ENCODE measurements at places on chromosomes 1 and 21.
A peak's percentile ranks its signal among the peaks of the same experiment; 100 is the strongest.

- no peaks in the 10 kb centered on the region for H3K27me3 ChIP-seq
- no peaks in the 10 kb centered on the region for H3K36me3 ChIP-seq
- no peaks in the 10 kb centered on the region for H3K4me1 ChIP-seq
- H3K27ac ChIP-seq = no peak overlapping the region
- H3K4me3 ChIP-seq = no peak overlapping the region
- DNase-seq = no peak
These were observed 54.4 kb upstream of the BCL10 start for GRCh38 chr1:85330711-85331290.

GRCh38 chr1:162578071-162578700 lies 16.7 kb downstream of the UAP1 start:
- no peak for DNase-seq
- no peaks in the 10 kb centered on the region for H3K4me1 ChIP-seq
- no peak overlapping the region for H3K27ac ChIP-seq
- peaks cover 3% of the 10 kb centered on the region for H3K36me3 ChIP-seq
- no peaks in the 10 kb centered on the region for H3K27me3 ChIP-seq
- no peak overlapping the region for H3K4me3 ChIP-seq

- H3K27ac ChIP-seq = no peak overlapping the region
- no peak for DNase-seq
- H3K27me3 ChIP-seq = no peaks in the 10 kb centered on the region
- H3K4me1 ChIP-seq = no peaks in the 10 kb centered on the region
- H3K36me3 ChIP-seq = no peaks in the 10 kb centered on the region
These were observed 181.4 kb upstream of the B3GALT2 start for GRCh38 chr1:193367863-193368262.

DNA sequence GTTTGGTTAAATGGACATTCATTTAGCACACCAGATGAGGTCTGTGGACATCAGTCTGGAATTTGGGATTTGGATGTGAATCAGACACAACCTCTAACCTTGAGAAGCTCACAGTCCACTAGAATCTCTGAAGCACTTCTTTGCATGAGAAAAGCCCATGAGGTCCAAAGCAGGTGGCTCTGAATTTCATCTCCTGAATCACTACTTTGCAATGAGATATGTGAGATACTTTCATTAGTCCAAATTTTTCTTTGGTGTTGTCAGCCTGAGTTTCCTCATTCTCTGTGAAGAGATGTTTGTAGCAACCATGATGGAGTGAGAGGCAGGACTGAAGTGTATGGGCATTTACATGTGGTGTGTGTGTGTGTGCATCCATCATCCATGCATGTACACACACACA lies 16.5 kb upstream of the LCE2D start:
- no peaks in the 10 kb centered on the region for H3K36me3 ChIP-seq
- no peak overlapping the region for H3K27ac ChIP-seq
- DNase-seq = no peak
- no peaks in the 10 kb centered on the region for H3K4me1 ChIP-seq
- no peak overlapping the region for H3K4me3 ChIP-seq
- no peaks in the 10 kb centered on the region for H3K27me3 ChIP-seq

DNA sequence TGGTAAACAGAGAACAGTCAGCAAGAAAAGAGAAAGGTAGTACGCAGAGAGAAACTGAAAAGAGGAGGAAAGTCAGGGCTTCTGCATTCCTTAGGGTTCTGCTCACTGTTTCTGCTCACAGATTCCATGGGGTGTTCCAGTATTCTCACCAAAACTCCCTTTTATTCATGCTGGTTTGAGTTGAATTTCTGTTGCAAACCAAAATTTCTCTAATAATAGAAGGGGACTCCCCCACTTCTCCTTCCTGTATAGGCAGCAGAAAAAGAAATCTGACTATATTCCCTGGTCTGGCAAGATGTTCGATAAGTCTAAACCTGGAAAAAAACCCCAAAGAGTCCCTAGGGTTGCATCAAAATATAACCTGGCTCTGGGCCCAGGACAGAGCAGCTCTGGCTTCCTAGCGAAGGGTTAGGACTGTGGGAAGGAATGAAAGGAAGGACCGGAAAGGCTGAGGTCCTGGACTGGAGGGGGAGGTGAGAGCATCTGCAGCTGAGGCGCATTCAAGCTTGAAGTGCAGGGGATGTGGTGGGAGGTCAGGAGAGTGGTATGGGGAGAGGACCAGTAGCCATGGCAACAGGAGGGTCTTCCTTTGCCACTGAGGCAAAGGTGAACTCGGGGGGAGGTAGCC lies 18.8 kb upstream of the RGS16 start:
- H3K4me3 ChIP-seq = no peak overlapping the region
- peaks cover 3% of the 10 kb centered on the region for H3K4me1 ChIP-seq
- no peaks in the 10 kb centered on the region for H3K27me3 ChIP-seq

GRCh38 chr1:23869051-23869450 lies 961 bp upstream of the FUCA1 start:
- H3K4me1 ChIP-seq = peaks cover 19% of the 10 kb centered on the region
- peaks cover 6% of the 10 kb centered on the region for H3K36me3 ChIP-seq
- H3K27me3 ChIP-seq = peaks cover 12% of the 10 kb centered on the region
- H3K4me3 ChIP-seq = no peak overlapping the region

DNA sequence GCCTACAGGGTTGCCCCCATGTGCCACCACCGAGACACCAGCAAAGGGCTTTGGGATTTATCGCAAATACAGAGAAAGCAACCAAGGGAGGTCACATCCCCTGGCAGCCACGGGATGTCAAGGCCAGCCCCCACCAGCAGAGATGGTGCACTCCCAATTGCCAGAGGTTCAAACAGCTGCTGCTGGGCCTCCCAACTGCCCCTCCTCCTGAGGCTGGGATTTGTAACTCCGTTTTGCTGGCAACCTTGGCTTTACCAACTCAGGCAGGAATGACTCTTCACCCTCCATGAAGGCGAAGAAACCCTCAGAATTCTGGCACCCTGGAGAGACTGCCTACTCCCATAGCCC lies 11.6 kb downstream of the TMEM53 start:
- H3K4me3 ChIP-seq = no peak overlapping the region
- no peaks in the 10 kb centered on the region for H3K27me3 ChIP-seq
- no peak for DNase-seq
- H3K36me3 ChIP-seq = peaks cover 24% of the 10 kb centered on the region
- H3K4me1 ChIP-seq = peaks cover 25% of the 10 kb centered on the region

GRCh38 chr1:5369223-5369622 lies 623.0 kb downstream of the NPHP4 start:
- no peaks in the 10 kb centered on the region for H3K36me3 ChIP-seq
- H3K27me3 ChIP-seq = no peaks in the 10 kb centered on the region
- no peak overlapping the region for H3K27ac ChIP-seq
- DNase-seq = no peak
- no peaks in the 10 kb centered on the region for H3K4me1 ChIP-seq

GRCh38 chr1:4692437-4692836 lies 38.0 kb downstream of the AJAP1 start:
- H3K27me3 ChIP-seq = no peaks in the 10 kb centered on the region
- peaks cover 72% of the 10 kb centered on the region for H3K4me1 ChIP-seq
- DNase-seq = no peak
- peaks cover 37% of the 10 kb centered on the region for H3K36me3 ChIP-seq

- H3K36me3 ChIP-seq = no peaks in the 10 kb centered on the region
- H3K27me3 ChIP-seq = no peaks in the 10 kb centered on the region
- no peak overlapping the region for H3K27ac ChIP-seq
- H3K4me1 ChIP-seq = no peaks in the 10 kb centered on the region
These were observed 12.4 kb downstream of the SAMSN1 start for GRCh38 chr21:14533499-14534428.

DNA sequence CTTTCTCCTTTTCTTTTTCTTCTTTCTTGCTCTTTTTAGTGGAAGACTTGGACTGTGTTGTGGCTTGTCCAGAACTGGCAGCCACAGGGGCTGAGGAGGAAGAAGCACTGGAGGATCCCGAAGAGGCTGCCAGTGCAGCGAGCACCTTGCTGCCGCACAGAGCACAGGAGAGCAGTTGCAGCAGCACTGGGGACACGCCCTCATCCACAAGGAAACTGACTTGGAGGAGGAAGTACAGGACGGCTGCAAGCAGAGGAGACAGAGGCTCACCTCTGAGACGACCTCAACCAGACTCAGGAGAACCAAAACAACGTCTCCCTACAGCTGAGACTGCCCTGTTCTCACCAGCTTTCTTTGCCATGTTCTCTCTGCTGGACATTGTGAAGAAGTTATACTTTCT lies 88.9 kb downstream of the UBR4 start:
- no peak overlapping the region for H3K27ac ChIP-seq
- H3K4me3 ChIP-seq = no peak overlapping the region
- H3K4me1 ChIP-seq = no peaks in the 10 kb centered on the region
- DNase-seq = no peak
- peaks cover 73% of the 10 kb centered on the region for H3K36me3 ChIP-seq

GRCh38 chr1:192435704-192436103 lies 118.9 kb downstream of the RGS21 start:
- no peaks in the 10 kb centered on the region for H3K4me1 ChIP-seq
- no peaks in the 10 kb centered on the region for H3K36me3 ChIP-seq
- DNase-seq = no peak
- H3K27ac ChIP-seq = no peak overlapping the region

DNA sequence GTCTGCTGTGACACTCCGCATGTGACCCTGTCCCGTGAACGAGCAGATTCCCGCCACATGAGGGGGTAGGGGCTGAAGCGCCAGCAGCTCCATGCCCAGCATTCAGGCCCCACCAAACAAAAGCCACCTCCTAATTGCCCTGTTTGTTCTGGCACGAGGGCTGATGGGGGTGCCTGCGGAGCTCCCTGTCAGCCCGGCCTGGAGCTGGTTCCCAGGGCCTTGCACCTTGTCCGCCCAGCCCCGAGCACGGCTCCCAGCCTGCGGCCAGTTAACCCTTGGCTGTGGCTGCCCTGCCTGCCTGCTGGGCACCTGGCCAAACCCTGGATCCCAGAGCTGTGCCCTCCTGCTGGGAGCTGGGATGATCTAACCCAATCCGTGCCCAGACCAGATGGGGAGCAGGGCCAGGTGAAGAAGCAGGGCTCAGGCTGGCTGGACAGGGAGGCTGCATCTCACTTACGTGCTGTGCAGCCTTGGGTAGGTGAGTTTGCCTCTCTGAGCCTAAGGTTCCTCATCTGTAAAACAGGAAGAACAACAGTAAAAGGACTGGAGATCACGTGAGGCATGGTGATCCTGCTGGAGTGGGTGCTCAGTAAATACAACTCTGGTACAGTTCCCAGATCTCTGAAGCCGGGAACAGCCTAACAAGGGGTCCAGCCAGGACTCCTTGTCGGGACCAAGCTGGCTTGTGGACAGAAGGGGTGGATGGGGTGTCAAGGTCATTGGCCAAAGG lies 110.9 kb upstream of the IFFO2 start:
- peak overlapping the region; percentile 57 for H3K27ac ChIP-seq
- no peak overlapping the region for H3K4me3 ChIP-seq
- peaks cover 3% of the 10 kb centered on the region for H3K36me3 ChIP-seq
- peaks cover 7% of the 10 kb centered on the region for H3K27me3 ChIP-seq
- peaks cover 34% of the 10 kb centered on the region for H3K4me1 ChIP-seq

GRCh38 chr1:199272139-199272544 lies 633.3 kb downstream of the PTPRC start:
- no peak for DNase-seq
- H3K27me3 ChIP-seq = no peaks in the 10 kb centered on the region
- H3K36me3 ChIP-seq = no peaks in the 10 kb centered on the region

- H3K4me3 ChIP-seq = no peak overlapping the region
- H3K4me1 ChIP-seq = peaks cover 6% of the 10 kb centered on the region
- H3K27me3 ChIP-seq = peaks cover 12% of the 10 kb centered on the region
- no peak overlapping the region for H3K27ac ChIP-seq
- no peaks in the 10 kb centered on the region for H3K36me3 ChIP-seq
These were observed 53.2 kb downstream of the RIPK4 start for GRCh38 chr21:41713495-41714281.

GRCh38 chr1:246161626-246162025 lies 345.5 kb downstream of the SMYD3 start:
- peaks cover 8% of the 10 kb centered on the region for H3K4me1 ChIP-seq
- no peaks in the 10 kb centered on the region for H3K36me3 ChIP-seq
- H3K27ac ChIP-seq = no peak overlapping the region
- no peak overlapping the region for H3K4me3 ChIP-seq

GRCh38 chr1:205392650-205393049 lies 29.2 kb downstream of the LEMD1 start:
- no peak overlapping the region for H3K27ac ChIP-seq
- no peak for DNase-seq
- H3K27me3 ChIP-seq = no peaks in the 10 kb centered on the region
- no peak overlapping the region for H3K4me3 ChIP-seq
- H3K4me1 ChIP-seq = no peaks in the 10 kb centered on the region

- no peak for DNase-seq
- no peaks in the 10 kb centered on the region for H3K36me3 ChIP-seq
- no peaks in the 10 kb centered on the region for H3K27me3 ChIP-seq
- H3K27ac ChIP-seq = no peak overlapping the region
These were observed 221.1 kb upstream of the PBX1 start for GRCh38 chr1:164337885-164338284.

DNA sequence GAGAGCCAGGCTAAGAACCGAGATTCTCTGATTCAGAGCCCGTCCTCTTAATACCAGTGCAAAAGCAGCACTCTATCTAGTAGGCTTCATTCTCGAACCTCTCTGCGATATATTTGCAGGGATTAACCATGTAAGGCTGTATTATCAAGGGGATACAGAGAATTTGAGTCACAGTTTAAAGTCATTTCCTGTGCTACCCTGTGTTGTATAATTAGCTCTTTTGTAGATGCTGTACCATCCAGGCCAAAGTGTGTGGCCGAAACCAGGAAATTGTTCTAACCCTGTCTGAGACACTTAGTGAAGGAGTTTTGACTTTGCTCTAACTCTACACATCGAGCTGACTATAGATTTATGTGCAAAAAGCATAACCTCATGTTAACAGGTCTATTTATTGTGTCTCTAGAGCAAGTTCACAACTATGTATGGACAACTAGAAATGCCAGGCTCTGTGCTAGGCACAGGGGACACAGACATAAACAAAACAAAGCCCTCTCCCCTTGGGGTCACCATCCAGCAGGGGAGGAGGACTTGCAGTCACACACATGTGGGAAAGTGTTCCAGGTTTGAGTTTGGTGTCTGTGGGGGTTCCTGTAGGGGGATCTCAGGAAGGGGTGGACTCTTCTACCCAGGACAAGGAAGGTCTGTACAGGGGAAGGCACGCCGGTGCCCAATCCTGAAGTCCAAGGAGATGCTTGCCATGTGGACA lies 182.2 kb downstream of the DHRS3 start:
- no peak overlapping the region for H3K4me3 ChIP-seq
- H3K27me3 ChIP-seq = no peaks in the 10 kb centered on the region
- DNase-seq = no peak

GRCh38 chr1:234608911-234609690 lies 877 bp downstream of the IRF2BP2 start:
- DNase-seq = no peak
- H3K4me1 ChIP-seq = peaks cover 31% of the 10 kb centered on the region
- peak overlapping the region; percentile 82 for H3K27ac ChIP-seq
- H3K36me3 ChIP-seq = peaks cover 12% of the 10 kb centered on the region

GRCh38 chr1:111184663-111185062 lies 15.8 kb downstream of the DENND2D start:
- DNase-seq = no peak
- H3K27me3 ChIP-seq = no peaks in the 10 kb centered on the region
- no peak overlapping the region for H3K4me3 ChIP-seq
- no peak overlapping the region for H3K27ac ChIP-seq
- H3K4me1 ChIP-seq = no peaks in the 10 kb centered on the region

GRCh38 chr1:92804721-92805201 lies 19.9 kb upstream of the EVI5 start:
- H3K36me3 ChIP-seq = no peaks in the 10 kb centered on the region
- no peak overlapping the region for H3K4me3 ChIP-seq
- no peaks in the 10 kb centered on the region for H3K27me3 ChIP-seq
- H3K4me1 ChIP-seq = no peaks in the 10 kb centered on the region
- peak; percentile 57 for DNase-seq

- no peak overlapping the region for H3K4me3 ChIP-seq
- H3K36me3 ChIP-seq = no peaks in the 10 kb centered on the region
- DNase-seq = no peak
These were observed 72.7 kb upstream of the FAM20B start for GRCh38 chr1:178953034-178953433.

GRCh38 chr1:209380420-209380819 lies 203.1 kb upstream of the CAMK1G start:
- no peak overlapping the region for H3K4me3 ChIP-seq
- H3K36me3 ChIP-seq = no peaks in the 10 kb centered on the region
- no peak overlapping the region for H3K27ac ChIP-seq
- DNase-seq = no peak
